ENCODE measurements at places on chromosomes 11 and 22. TPM values are rescaled to one million over a fixed set of nuclear protein-coding genes. Genes with fewer than 3 reads are reported as not detected.

GRCh38 chr11:74460065-74460464 is 7.3 kb downstream of the KCNE3 start:
- H3K4me1 ChIP-seq, result no peaks in the 10 kb centered on the region
- no peak for DNase-seq
- H3K36me3 ChIP-seq, result no peaks in the 10 kb centered on the region
- peaks cover 10% of the 10 kb centered on the region for H3K27me3 ChIP-seq
- H3K4me3 ChIP-seq, result no peak overlapping the region

GRCh38 chr11:82865841-82866240 is 34.4 kb downstream of the PRCP start:
- H3K27ac ChIP-seq, result no peak overlapping the region
- H3K27me3 ChIP-seq, result peaks cover 7% of the 10 kb centered on the region
- no peak overlapping the region for H3K4me3 ChIP-seq
- no peaks in the 10 kb centered on the region for H3K36me3 ChIP-seq

DNA sequence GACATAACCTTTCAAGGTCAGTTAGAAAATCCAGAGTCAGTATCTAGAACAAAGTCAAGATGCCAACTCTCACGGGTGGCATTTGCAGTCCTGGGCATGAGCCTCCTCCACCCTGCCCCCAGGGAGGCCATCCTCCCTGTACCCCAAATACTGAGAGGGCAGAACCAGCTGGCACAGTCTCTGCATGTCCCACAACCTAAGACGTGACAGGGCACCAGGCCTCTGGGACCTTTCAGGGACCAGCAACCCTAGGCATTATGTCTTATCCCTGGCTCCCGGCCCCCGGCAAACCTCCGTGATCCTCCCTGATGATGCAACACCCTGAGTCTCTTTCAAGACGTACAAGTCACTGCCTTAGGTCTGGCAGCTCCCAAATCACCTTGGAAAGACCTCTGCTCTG is 2.0 kb downstream of the MB start:
- no peaks in the 10 kb centered on the region for H3K36me3 ChIP-seq
- H3K4me3 ChIP-seq, result no peak overlapping the region
- H3K4me1 ChIP-seq, result peaks cover 28% of the 10 kb centered on the region
- no peak for DNase-seq

DNA sequence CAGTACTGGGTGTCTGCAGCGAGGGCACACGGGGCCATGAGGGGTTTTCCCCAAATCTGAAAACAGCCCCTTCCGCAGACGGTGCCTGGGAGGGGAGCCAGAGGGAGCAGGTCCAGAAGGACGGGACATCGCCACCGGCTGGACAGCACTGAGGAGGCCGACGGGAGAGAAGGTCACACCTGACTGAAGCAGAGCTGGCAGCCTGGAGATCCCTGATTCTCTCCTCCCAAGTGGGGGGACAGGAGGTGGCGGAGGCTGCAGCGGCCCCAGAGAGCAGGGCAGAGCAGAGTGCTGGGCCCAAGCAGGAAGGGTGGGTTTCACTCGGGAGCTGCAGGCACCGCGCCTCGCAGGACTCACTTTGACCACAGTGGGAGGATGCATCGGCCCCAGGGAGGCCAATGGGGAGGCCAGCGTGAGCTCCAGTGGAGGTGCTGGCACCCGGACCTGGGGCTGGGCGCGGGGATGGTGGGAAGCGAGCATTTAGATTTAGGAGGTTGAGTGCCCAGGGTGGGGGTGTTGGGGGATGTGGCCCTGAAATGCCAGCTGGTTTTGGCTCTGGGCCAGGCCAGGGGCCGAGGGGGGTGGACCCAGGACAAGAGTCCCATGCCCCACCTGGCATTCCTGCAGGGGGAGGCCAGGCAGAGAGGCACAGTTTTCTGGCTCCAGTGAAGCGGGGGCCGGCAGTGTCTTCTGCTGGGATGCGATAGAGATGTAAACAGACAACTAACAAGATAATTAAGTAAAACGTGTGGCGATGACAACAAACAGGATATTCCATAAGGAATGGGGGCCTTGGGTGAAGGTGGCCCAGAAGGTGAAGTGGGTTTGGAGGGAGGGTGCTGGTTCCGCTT is 92.3 kb upstream of the FGF3 start:
- no peak for DNase-seq
- H3K27ac ChIP-seq, result no peak overlapping the region
- H3K4me1 ChIP-seq, result no peaks in the 10 kb centered on the region
- H3K27me3 ChIP-seq, result peaks cover 1% of the 10 kb centered on the region
- H3K4me3 ChIP-seq, result no peak overlapping the region

DNA sequence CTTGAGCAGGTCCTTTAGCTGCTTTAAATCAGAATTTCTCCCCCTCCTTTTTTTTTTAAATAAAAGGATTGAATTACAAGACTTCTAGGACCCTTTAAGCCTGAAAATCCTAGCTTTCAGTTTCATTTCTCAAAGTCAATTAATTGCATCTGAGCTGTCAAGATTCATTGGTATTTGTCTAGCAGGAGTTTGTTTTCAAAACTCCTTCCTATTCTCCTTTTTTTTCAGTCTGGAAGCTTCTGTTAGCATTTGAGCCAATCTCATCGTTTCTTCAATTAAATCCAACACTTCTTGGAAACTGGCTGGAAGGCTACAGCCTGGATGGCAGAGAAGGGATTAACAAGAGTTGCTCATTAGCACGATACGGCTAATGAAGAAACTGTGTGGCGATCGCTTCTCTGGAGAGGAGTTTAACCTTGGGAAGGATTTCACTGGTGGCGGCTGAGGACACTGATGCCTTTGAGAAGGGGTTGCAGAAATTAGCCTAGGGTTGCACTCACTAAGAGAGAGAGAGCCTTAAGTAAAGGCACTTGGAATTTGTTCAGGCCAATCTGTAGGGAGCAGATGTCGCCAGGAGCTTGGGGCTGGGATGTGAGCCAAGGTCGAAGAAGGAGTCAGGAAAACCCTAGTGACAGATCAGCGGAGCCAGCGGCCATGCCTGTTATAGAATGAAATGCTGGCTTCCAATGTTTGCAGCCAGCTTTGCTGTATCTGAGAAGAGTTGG is 43.8 kb upstream of the API5 start:
- H3K27me3 ChIP-seq, result no peaks in the 10 kb centered on the region
- H3K36me3 ChIP-seq, result no peaks in the 10 kb centered on the region
- peaks cover 2% of the 10 kb centered on the region for H3K4me1 ChIP-seq
- H3K27ac ChIP-seq, result no peak overlapping the region
- H3K4me3 ChIP-seq, result no peak overlapping the region

GRCh38 chr11:15616130-15617105 is 501.7 kb downstream of the INSC start:
- H3K27ac ChIP-seq, result no peak overlapping the region
- no peak overlapping the region for H3K4me3 ChIP-seq
- DNase-seq, result no peak
- no peaks in the 10 kb centered on the region for H3K4me1 ChIP-seq

- H3K4me3 ChIP-seq, result no peak overlapping the region
- no peaks in the 10 kb centered on the region for H3K4me1 ChIP-seq
- H3K36me3 ChIP-seq, result no peaks in the 10 kb centered on the region
- no peak for DNase-seq
Measured at GRCh38 chr11:19455731-19456130, 215.0 kb upstream of the E2F8 start.

GRCh38 chr22:20506543-20507252 is 712 bp upstream of the MED15 start:
- H3K36me3 ChIP-seq, result peaks cover 26% of the 10 kb centered on the region
- H3K27me3 ChIP-seq, result no peaks in the 10 kb centered on the region
- no peak for DNase-seq
- peak overlapping the region; percentile 96 for H3K4me3 ChIP-seq
- H3K27ac ChIP-seq, result peak overlapping the region; percentile 95

DNA sequence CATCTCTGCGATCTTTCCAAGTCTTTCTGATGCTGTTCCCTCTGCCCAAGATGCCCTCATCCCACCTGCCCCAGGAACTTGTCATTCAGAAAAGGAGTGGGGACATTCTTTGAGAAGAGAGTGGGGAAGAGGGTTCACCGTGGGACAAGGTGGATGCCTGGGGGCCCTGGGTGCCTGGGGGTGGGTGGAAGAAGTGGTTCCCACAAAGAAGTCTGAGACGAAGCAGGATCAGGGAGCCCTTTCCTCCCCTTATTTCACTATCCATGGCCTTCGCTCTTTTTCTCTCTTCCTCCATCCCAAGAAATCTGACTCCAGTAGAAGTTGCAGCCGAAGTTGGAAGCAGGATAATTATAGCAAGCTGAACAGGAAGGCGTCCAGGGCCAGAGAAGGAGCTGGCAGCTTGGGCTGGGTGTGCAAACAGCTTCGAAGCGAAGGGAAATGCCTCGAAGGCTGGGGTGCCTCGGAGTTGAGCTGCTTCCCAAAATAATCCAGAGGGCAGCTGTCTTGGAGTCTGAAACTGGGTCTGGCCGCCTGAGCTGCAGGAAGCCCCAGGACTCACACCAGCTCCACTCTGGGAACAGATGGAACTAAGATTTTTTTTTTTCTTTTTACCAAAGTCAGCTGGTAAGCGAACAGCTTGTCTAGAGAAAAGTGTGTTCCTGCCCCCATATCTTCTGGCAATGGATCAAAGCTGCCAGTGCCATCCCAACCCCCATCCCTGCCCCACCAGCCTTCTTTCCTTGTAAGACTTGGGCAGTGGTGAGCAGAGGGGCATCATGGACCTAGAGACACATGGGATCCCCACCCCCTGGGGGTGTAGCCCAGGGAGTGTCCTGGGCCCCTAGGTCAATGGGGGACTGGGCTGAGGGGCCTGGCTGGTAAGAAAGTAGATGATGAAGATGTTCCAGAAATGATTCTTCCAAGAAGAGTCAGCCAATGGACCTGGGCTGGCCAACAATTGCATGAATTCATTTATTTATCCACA is 31.5 kb downstream of the PARVG start:
- no peak for DNase-seq
- peaks cover 3% of the 10 kb centered on the region for H3K4me1 ChIP-seq
- no peak overlapping the region for H3K4me3 ChIP-seq
- peaks cover 7% of the 10 kb centered on the region for H3K36me3 ChIP-seq
- H3K27ac ChIP-seq, result no peak overlapping the region
- H3K27me3 ChIP-seq, result no peaks in the 10 kb centered on the region

GRCh38 chr11:69730500-69730899 is 26.7 kb upstream of the FGF19 start:
- no peaks in the 10 kb centered on the region for H3K4me1 ChIP-seq
- no peak overlapping the region for H3K4me3 ChIP-seq
- no peak overlapping the region for H3K27ac ChIP-seq
- H3K27me3 ChIP-seq, result peaks cover 3% of the 10 kb centered on the region
- DNase-seq, result no peak

DNA sequence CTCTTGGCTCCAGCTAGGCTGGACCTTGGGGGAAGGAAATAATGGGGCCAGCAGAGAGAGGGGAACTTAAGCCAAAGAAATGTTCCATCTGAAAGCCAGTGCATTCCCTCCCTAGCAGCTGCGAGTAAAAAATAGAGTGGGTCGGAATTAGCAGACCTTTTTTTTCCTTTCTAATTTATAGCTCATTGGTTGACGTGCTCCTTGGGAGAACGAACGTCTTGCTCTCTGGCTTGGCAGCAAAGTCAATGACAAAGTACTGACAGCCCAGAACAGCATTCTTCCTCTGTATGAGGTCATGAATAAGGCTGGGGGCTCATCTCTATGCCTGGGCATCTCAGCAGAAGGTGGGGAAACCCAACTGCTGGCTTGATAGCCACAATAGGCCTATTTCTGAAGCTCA is 65.0 kb downstream of the SEZ6L start:
- no peaks in the 10 kb centered on the region for H3K4me1 ChIP-seq
- H3K27ac ChIP-seq, result no peak overlapping the region
- no peak for DNase-seq
- no peak overlapping the region for H3K4me3 ChIP-seq
- H3K36me3 ChIP-seq, result no peaks in the 10 kb centered on the region

GRCh38 chr11:126476266-126476924 is 120.9 kb downstream of the ST3GAL4 start:
- H3K27me3 ChIP-seq, result no peaks in the 10 kb centered on the region
- no peaks in the 10 kb centered on the region for H3K36me3 ChIP-seq
- no peak for DNase-seq
- H3K4me1 ChIP-seq, result peaks cover 17% of the 10 kb centered on the region
- no peak overlapping the region for H3K4me3 ChIP-seq

DNA sequence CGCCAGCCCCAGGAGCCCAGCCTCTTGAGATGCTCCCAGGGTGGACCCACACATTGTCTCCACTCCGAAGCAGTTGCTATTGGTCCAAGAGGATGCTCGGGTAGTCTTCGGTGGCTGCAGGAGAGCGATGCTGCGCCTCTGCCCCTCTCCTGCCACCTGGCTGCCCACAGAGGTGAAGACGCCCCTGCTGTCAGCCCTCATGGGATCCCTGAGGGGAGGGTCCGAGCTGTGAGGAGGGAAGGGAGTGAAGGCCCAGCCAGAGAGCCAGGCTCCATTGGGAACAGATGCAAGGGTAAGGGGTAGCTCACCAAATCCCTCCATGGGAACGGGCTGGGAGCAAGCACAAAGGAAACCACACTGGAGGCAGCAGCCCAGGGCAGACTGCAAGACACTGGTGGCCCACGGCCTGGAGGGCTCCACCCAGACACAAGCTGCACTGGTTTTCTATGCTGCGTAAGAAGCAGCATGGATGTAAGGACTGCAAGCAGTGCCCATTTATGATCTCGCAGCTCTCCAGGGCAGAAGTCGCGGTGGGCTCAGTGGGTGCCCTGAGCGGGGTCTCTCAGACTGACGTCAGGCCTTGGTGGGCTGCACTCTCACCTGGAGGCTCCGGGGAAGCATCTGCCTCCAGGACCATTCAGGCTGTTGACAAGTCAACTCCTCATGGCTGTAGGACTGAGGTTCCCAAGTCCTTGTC is 15.7 kb downstream of the TSPAN32 start:
- DNase-seq, result no peak
- no peak overlapping the region for H3K4me3 ChIP-seq
- peak overlapping the region; percentile 37 for H3K27ac ChIP-seq
- H3K36me3 ChIP-seq, result no peaks in the 10 kb centered on the region

DNA sequence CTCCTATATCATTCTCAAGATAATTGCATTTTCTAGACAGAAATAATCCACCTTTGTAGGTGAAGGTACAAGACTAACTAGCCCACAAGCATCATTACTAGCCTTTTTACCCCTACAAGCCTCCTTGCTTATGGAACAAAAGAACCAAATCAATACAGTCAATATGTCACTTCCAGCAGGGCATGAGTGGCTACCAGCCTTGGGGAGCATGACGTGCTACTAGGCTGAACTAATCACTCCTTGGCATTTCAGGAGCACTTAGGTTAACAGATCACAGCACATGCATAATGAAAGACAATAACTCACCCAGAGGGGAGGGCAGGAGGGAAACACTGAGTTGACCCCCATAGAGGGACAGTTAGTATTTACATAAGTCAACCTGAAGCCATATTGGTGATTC is 2.7 kb downstream of the DRD2 start:
- peaks cover 45% of the 10 kb centered on the region for H3K27me3 ChIP-seq
- no peak overlapping the region for H3K4me3 ChIP-seq
- no peaks in the 10 kb centered on the region for H3K4me1 ChIP-seq
- H3K36me3 ChIP-seq, result no peaks in the 10 kb centered on the region

EIF3M gene
- total RNA-seq, result 348 TPM

BACE1 gene
- 0.40 TPM for total RNA-seq

TMA7B gene
- total RNA-seq, result 0.96 TPM

OR4D10 gene
- total RNA-seq, result not detected

SCO2 gene
- 5.3 TPM for total RNA-seq

PITPNM1 gene
- total RNA-seq, result 126 TPM

GP1BB gene
- total RNA-seq, result not detected

ZFTA gene
- 3.8 TPM for total RNA-seq

NPTXR gene
- total RNA-seq, result 0.98 TPM

BSCL2 gene
- 32.4 TPM for total RNA-seq
